ENCODE measurements at places on chromosomes 2 and 18.

GRCh38 chr18:10086458-10087210, 172.8 kb downstream of the VAPA start:
- no peak for DNase-seq

GRCh38 chr18:31281437-31281836, 36.5 kb upstream of the DSG1 start:
- DNase-seq = no peak

DNA sequence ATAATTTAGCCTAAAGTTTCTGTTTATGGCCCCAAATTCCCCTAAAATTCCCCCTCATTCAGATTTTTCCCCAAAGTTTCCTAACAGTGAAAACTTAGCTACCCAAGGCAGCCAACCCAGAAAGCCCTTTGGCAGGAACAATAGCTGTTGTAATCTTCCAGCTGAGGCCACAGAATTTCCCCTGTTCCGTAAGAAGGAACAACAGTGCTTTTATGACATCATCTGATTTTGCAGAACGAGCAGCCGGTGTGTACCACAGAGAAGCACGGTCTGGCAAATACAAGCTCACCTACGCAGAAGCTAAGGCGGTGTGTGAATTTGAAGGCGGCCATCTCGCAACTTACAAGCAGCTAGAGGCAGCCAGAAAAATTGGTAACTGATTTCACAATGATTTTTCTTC, 6.3 kb downstream of the TNFAIP6 start:
- no peak for DNase-seq

- no peak for DNase-seq
Observed at GRCh38 chr2:161946489-161947107, 127.4 kb downstream of the DPP4 start.
